Activated T-cell treated with anti-CD3 and anti-CD28 coated beads, Interleukin-2, amount 50 U/mL, for 72 hours (primary cell): ENCODE measurements at places on chromosomes 12 and 14. TPM values are rescaled to one million over a fixed set of nuclear protein-coding genes. Genes with fewer than 3 reads are reported as not detected.

- H3K27ac ChIP-seq = no peak overlapping the region
- no peak for DNase-seq
- H3K4me1 ChIP-seq = peaks cover 3% of the 10 kb centered on the region
- H3K27me3 ChIP-seq = no peaks in the 10 kb centered on the region
Observed at GRCh38 chr12:77070800-77071449, 5.6 kb upstream of the E2F7 start.

GRCh38 chr12:84276215-84276614, 636.4 kb downstream of the SLC6A15 start:
- no peaks in the 10 kb centered on the region for H3K36me3 ChIP-seq
- no peaks in the 10 kb centered on the region for H3K4me1 ChIP-seq
- DNase-seq = no peak
- H3K27ac ChIP-seq = no peak overlapping the region

- H3K4me1 ChIP-seq = peaks cover 25% of the 10 kb centered on the region
- H3K27me3 ChIP-seq = no peaks in the 10 kb centered on the region
- no peak overlapping the region for H3K4me3 ChIP-seq
- DNase-seq = no peak
- H3K27ac ChIP-seq = no peak overlapping the region
Observed at GRCh38 chr14:104813286-104813685, 12.4 kb downstream of the ZBTB42 start.

DNA sequence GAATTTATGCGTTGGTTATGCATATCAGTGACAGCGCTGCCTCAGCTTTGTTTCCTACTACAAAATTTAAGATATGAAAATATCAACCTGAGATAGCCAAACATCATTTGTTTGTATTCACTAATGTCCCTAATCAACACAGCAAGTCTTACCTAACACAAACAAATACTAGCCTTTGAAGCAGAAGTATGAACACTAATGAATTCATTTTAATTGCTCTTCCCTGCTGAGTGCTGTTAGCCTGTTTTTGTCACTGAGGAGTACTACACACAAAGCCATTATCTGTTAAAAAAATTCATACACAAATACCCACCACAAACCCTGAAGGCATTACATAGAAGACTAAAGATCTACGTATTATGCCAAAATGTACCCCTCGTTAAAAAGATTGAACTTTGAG, 150.8 kb downstream of the HELB start:
- no peak overlapping the region for H3K27ac ChIP-seq
- H3K4me1 ChIP-seq = peaks cover 9% of the 10 kb centered on the region
- no peaks in the 10 kb centered on the region for H3K36me3 ChIP-seq
- no peak overlapping the region for H3K4me3 ChIP-seq

DNA sequence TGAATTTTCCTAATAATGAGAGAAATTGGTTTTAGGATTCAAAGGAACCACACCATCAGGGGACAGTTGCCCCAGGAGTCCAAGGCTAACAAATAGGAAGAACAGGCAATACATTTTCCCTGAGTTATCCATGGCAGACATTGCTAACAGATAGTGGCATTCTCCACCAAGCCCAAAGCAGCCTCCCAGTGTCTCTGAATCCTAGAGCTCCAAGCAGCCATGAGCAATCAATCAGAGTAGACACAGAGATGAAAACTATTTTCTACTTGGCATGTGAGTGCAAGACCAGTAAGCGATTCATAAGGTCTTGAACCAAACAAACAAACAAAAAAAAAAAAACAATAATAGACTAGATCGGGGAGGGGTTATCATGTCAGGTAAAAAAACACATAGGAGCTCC, 515.7 kb downstream of the MED13L start:
- H3K4me1 ChIP-seq = no peaks in the 10 kb centered on the region
- H3K27ac ChIP-seq = no peak overlapping the region
- no peak overlapping the region for H3K4me3 ChIP-seq

DNA sequence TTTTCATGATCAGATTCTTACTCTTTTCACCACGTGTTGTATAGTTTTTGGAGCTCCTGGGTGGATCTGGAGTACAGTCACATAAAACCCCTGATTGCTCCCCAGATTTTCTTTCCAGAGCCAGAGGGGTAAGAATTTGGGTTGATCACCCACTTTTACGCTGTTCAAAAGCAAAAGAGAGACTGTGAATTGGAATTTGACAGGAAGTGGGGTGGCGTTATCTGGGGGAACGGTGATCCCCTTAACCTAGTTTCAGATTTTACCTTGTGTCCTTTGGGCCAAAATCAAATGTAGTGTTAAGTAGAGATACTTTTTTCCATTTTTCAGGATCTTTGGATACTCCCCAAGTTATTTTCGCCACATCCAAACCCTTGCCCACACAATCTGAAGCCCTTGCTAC, 75.6 kb downstream of the TGFB3 start:
- no peak overlapping the region for H3K27ac ChIP-seq
- no peaks in the 10 kb centered on the region for H3K4me1 ChIP-seq
- no peaks in the 10 kb centered on the region for H3K27me3 ChIP-seq
- no peak for DNase-seq
- H3K36me3 ChIP-seq = no peaks in the 10 kb centered on the region

DNA sequence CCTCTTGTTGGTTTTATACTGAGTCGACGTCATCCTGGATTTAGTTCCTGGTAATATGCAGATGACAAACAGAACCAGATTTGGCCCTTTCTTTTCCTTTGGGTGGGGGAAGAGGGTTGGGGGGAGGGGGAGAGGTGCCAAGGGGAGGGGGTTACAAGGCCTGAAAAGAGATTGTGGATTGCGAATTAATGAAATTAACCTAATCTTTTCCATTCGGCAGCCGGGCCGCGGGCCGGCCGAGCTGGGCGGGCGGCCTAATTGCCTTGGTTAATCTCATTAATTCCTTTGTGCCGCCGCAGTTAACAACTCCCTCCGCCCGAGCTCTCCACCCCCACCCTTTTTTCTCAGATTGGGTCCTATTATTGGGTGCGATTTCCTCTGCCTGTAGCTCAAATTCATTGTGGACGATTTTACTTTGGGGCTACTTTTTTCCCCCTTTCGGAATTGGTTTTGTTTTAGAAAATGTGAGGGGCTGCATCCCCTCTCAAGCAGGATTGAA, 387 bp upstream of the GSC start:
- H3K4me1 ChIP-seq = peaks cover 21% of the 10 kb centered on the region
- peak overlapping the region; percentile 88 for H3K27ac ChIP-seq
- peak overlapping the region; percentile 54 for H3K4me3 ChIP-seq

- peaks cover 39% of the 10 kb centered on the region for H3K4me1 ChIP-seq
- H3K36me3 ChIP-seq = no peaks in the 10 kb centered on the region
- DNase-seq = no peak
- no peak overlapping the region for H3K4me3 ChIP-seq
Observed at GRCh38 chr12:89373763-89374572, 21.7 kb upstream of the DUSP6 start.

DNA sequence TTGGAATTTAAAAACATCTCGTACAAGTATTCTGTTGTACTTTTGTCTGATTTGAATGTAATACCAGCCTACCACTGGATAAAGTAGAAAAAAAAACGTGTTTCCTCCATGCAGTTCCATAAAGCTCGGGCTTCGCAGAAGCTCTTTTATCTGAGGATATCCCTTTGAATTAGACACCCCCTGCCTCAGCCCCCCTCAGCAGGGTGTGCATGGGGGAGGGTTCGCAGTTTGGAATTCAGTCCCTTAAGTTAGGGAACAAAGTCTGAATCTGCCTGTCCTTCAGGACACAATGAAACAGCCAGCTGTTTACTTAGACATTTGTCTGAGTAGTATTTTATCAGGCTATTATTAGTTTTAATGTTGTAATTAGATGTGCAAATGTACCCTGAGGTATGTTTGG, 234.0 kb upstream of the CAND1 start:
- no peak overlapping the region for H3K4me3 ChIP-seq
- DNase-seq = no peak
- no peaks in the 10 kb centered on the region for H3K36me3 ChIP-seq
- no peak overlapping the region for H3K27ac ChIP-seq
- H3K27me3 ChIP-seq = peaks cover 4% of the 10 kb centered on the region
- no peaks in the 10 kb centered on the region for H3K4me1 ChIP-seq

GRCh38 chr14:31326111-31326510, 94.2 kb downstream of the HEATR5A start:
- H3K27me3 ChIP-seq = no peaks in the 10 kb centered on the region
- H3K27ac ChIP-seq = no peak overlapping the region
- H3K4me3 ChIP-seq = no peak overlapping the region
- DNase-seq = no peak
- H3K36me3 ChIP-seq = peaks cover 5% of the 10 kb centered on the region

DNA sequence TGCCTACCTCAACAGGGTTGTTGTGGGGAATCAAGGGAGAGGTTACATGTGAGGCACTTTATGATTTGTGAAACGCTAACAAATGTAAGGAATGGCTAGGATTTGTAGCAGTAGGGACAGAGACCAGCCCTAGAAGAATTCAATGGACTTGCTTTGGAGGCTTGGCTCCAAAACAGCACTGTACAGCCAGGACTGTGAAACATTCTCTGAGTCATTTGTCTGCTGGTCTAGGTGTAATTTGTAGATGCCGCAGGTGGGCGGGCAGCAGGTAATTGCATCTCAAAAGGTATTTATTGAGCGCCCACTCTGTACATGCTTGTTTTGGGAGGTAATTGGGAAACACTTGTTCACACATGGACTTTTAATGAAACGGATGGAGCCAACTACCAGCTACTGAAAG, 11.4 kb downstream of the SLC7A8 start:
- no peaks in the 10 kb centered on the region for H3K4me1 ChIP-seq
- no peak for DNase-seq
- H3K4me3 ChIP-seq = no peak overlapping the region
- no peaks in the 10 kb centered on the region for H3K27me3 ChIP-seq
- no peak overlapping the region for H3K27ac ChIP-seq

GRCh38 chr12:13347241-13348043, 150.9 kb downstream of the EMP1 start:
- no peak overlapping the region for H3K27ac ChIP-seq
- H3K27me3 ChIP-seq = peaks cover 72% of the 10 kb centered on the region
- H3K36me3 ChIP-seq = peaks cover 1% of the 10 kb centered on the region

GRCh38 chr14:33612197-33612505, 338.7 kb downstream of the EGLN3 start:
- no peak overlapping the region for H3K27ac ChIP-seq
- H3K4me1 ChIP-seq = no peaks in the 10 kb centered on the region
- H3K4me3 ChIP-seq = no peak overlapping the region
- no peaks in the 10 kb centered on the region for H3K27me3 ChIP-seq
- no peaks in the 10 kb centered on the region for H3K36me3 ChIP-seq

DNA sequence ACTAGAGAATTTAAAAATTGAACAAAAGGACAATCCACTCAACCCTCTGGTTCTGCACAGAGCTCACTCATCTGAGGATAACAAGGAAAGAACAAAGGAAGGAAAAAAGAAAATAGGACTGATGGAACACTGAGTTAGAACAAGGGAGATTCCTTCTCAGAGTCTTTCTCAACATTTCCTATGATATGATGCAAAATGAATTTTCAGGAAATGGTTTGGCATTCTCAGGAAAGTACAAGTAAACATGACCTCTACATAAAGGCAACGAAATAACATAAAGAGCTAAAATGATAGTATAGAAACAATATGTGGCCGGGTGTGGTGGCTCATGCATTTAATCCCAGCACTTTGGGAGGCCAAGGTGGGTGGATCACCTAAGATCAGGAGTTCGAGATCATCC, 135.8 kb downstream of the ITPR2 start:
- H3K27ac ChIP-seq = no peak overlapping the region
- no peak overlapping the region for H3K4me3 ChIP-seq
- no peak for DNase-seq
- peaks cover 5% of the 10 kb centered on the region for H3K4me1 ChIP-seq
- peaks cover 36% of the 10 kb centered on the region for H3K36me3 ChIP-seq

DNA sequence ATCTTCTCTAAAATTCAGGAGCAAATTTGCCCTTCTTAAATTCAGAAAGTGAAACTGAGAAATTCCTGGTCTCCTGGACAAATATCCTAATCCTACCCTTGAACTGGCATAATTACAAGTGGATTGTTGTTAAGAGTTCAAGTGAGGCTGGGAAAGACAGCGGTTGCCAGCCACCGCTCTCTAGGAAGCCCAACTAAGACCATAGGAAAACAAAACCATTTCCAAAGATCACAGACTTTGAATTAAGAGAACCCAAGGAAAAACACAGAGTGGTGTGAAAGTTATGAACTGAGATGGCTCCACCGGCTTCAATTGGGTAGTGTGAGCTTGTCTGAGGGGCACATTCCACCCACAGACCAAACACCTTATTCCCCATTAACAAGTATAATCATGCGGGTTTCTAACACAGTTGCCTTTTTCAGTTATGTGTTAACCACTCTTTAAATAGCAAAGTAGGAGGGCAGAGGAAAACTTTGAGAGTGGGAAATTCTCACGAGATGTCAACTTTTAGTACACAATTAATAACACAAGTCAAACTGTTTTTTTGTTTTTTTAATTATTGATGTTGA, 1628.8 kb upstream of the SEL1L start:
- no peak overlapping the region for H3K4me3 ChIP-seq
- no peak for DNase-seq
- H3K27ac ChIP-seq = no peak overlapping the region
- peaks cover 2% of the 10 kb centered on the region for H3K36me3 ChIP-seq
- no peaks in the 10 kb centered on the region for H3K27me3 ChIP-seq

- H3K4me1 ChIP-seq = no peaks in the 10 kb centered on the region
- no peak overlapping the region for H3K4me3 ChIP-seq
- DNase-seq = no peak
- no peak overlapping the region for H3K27ac ChIP-seq
Observed at GRCh38 chr12:21665816-21666215, 8.2 kb upstream of the LDHB start.

- peaks cover 43% of the 10 kb centered on the region for H3K27me3 ChIP-seq
- no peaks in the 10 kb centered on the region for H3K36me3 ChIP-seq
Observed at GRCh38 chr14:22748631-22749068, 17.8 kb upstream of the OXA1L start.

GRCh38 chr12:45168976-45169375, 46.9 kb upstream of the ANO6 start:
- H3K27ac ChIP-seq = peak overlapping the region; percentile 65
- no peaks in the 10 kb centered on the region for H3K4me1 ChIP-seq
- no peak for DNase-seq
- no peak overlapping the region for H3K4me3 ChIP-seq

GRCh38 chr14:58593977-58594376, 43.8 kb upstream of the DACT1 start:
- H3K36me3 ChIP-seq = no peaks in the 10 kb centered on the region
- no peak overlapping the region for H3K27ac ChIP-seq
- H3K4me3 ChIP-seq = no peak overlapping the region
- peaks cover 35% of the 10 kb centered on the region for H3K4me1 ChIP-seq
- peak; percentile 16 for DNase-seq
- H3K27me3 ChIP-seq = no peaks in the 10 kb centered on the region

- H3K27me3 ChIP-seq = no peaks in the 10 kb centered on the region
- DNase-seq = no peak
- H3K4me1 ChIP-seq = no peaks in the 10 kb centered on the region
- H3K4me3 ChIP-seq = no peak overlapping the region
Observed at GRCh38 chr14:24256960-24257359, 6.0 kb downstream of the TGM1 start.

- no peaks in the 10 kb centered on the region for H3K27me3 ChIP-seq
- H3K27ac ChIP-seq = no peak overlapping the region
- H3K4me1 ChIP-seq = no peaks in the 10 kb centered on the region
- DNase-seq = no peak
- no peak overlapping the region for H3K4me3 ChIP-seq
- H3K36me3 ChIP-seq = no peaks in the 10 kb centered on the region
Observed at GRCh38 chr14:45678163-45678562, 425.2 kb upstream of the MIS18BP1 start.

KLRC2 gene
- 1.9 TPM for total RNA-seq

BATF gene
- 171 TPM for total RNA-seq

DAO gene
- total RNA-seq = not detected

VDR gene
- total RNA-seq = 224 TPM

SRRM4 gene
- not detected for total RNA-seq

CDC42BPB gene
- total RNA-seq = 3.7 TPM

ZFHX2 gene
- 1.9 TPM for total RNA-seq

CLMN gene
- 3.0 TPM for total RNA-seq

KLRG1 gene
- total RNA-seq = 5.5 TPM

VTI1B gene
- 65.7 TPM for total RNA-seq

SENP1 gene
- total RNA-seq = 58.4 TPM
